ENCODE measurements at places on chromosomes 4 and X.
A peak's percentile ranks its signal among the peaks of the same experiment; 100 is the strongest.

GRCh38 chr4:181860157-181860556 lies 383.0 kb upstream of the TENM3 start:
- DNase-seq, result peak; percentile 86

GRCh38 chr4:25310066-25310802 lies 2.3 kb upstream of the ZCCHC4 start:
- DNase-seq, result no peak

GRCh38 chr4:96523611-96524010 lies 683.7 kb downstream of the PDHA2 start:
- no peak for DNase-seq

- DNase-seq, result no peak
These were observed 47.8 kb downstream of the APELA start for GRCh38 chr4:164924670-164925238.

GRCh38 chr4:27917381-27917780 lies 1056.7 kb downstream of the STIM2 start:
- DNase-seq, result no peak

DNA sequence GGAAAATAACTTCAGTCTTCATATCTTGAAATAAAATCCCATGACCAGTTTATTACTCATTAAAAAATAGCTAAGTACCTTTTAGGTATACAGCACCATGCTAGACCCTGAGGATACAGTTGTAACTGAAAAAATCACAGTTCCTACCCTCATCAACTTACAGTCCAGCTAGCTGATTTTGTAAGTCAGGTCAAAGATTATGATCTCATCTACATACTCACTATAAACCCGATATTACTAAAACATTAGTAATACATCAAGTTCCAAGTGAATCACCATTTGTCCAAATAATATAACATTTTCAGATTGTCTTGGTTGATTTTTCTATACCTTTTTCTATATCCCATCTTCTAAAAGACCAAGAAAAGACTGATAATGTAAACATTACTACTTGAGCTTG lies 333.9 kb downstream of the INPP4B start:
- no peak for DNase-seq

- DNase-seq, result no peak
These were observed 26.5 kb upstream of the SPANXN4 start for GRCh38 chrX:142999199-142999701.

- no peak for DNase-seq
These were observed 287.2 kb downstream of the INPP4B start for GRCh38 chr4:142558851-142559250.

- DNase-seq, result no peak
These were observed 537.1 kb upstream of the HTR2C start for GRCh38 chrX:114046695-114047279.

DNA sequence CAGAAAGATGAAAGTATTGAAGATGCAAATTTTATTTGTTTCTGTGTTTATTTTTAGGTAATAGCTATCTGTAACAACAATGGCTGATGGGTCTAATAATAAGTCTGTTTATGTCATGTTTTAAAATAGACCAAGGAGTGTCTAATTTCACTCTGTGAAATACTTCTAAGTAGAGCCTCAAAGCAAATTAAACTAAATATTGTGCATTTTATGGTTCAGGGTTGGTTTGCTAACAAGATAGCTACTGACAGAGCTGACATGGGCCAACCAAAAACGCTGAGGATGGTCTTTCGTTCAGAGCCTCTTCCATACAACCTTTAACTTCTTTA lies 437.6 kb upstream of the CTSO start:
- DNase-seq, result no peak

- DNase-seq, result no peak
These were observed 807 bp downstream of the PGRMC1 start for GRCh38 chrX:119236623-119237561.

DNA sequence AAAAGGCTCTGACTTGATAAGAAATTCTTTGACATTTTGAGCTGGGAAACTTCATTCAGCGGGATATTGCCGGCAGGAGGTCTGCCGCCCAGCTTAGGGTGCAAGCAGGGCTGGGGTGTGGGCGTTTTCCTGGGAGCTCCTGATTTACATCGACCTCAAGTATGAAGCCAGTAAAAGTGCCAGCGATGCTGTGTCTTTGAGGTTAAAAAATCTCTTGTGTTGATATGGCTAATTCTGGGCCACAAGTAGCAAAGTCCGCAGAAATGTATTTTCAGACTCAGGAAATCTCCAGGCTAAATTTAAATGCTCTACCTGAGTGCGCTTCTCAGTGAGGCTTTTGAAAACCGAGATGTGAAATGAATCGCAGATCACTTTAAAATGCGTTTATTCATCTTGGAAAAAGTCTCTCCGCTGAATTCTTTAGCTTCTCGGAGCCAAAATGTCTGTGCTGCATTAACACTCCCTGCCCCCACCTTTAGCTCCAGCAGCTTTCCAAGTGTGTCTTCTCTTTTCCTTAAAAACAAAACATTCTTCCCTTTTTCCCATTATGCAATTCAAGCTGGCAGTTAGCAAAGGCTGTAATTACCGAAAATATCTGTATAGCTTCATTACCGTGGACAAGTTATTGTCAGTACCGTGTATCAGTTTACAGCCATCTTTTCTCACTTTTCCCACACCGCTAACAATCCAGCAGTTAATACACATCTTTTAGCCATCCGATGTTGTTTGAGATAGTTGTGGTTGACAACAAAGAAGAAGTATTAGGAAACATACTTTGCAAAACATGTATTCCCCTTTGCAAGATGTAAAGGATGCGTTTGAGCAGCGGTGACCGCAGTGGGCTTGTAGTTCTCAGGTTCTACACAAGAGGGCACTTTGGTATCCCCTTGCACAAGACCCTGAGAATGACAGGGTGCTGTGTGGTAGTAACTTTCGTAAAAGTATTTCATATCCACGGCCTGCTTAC lies 136.0 kb upstream of the STX18 start:
- peak; percentile 93 for DNase-seq

DNA sequence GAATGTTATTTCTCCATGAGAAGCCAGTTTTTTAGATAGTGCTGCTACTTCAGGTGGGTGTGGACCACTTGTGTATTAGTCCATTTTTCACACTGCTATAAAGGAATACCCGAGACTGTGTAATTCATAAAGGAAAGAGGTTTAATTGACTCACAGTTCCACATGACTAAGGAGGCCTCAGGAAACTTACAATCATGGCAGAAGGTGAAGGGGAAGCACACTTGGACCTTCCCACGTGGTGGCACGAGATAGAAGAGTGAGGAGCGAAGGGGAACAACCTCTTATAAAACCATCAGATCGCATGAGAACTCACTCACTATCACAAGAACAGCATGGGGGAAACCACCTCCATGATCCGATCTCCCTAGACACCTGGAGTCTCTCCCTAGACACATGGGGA lies 3.4 kb upstream of the PPID start:
- DNase-seq, result no peak

- no peak for DNase-seq
These were observed 466 bp upstream of the CCNA2 start for GRCh38 chr4:121824171-121824527.

- DNase-seq, result no peak
These were observed 568.0 kb downstream of the STIM2 start for GRCh38 chr4:27428661-27429060.

GRCh38 chrX:129581904-129582303 lies 41.8 kb downstream of the OCRL start:
- DNase-seq, result no peak

GRCh38 chr4:176377780-176378179 lies 58.0 kb downstream of the SPCS3 start:
- DNase-seq, result peak; percentile 2

GRCh38 chrX:133171962-133172708 lies 46.0 kb downstream of the TFDP3 start:
- DNase-seq, result no peak

DNA sequence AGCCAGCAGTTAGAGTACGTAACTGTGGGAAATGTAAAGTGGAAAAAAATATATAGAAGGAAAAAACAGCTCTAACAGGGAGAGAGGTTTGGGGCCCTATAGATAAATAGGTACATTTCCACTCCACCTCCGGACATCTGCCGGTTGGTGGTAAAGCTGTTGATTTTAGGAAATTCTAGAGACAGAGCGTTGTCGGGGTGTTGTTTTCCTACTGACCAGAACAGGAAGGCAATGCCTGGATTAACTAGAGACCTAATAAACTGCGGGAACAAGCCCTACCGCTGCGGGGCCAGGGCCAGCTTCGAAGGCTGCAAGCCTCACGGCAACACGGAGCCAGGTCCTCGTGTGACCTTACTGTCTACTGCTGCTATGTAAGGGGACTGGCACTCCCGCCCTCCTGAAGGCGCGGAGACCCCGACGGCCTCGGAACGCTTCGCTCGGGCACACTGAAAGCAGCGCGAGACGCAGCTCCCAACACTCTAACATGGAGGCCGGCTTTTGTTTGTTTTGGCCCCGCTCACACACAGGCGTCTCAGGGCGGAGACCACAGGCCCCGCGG lies 702 bp upstream of the CDKN2AIP start:
- DNase-seq, result peak; percentile 67

- no peak for DNase-seq
These were observed 62.7 kb downstream of the SH3RF1 start for GRCh38 chr4:169208090-169208455.

- no peak for DNase-seq
These were observed 17.0 kb downstream of the ELF4 start for GRCh38 chrX:130093271-130093670.

All from skin of body (tissue), 3 donors.